Stimulated activated CD8-positive, alpha-beta memory T cell treated with anti-CD3 and anti-CD28 coated beads, Interleukin-7, amount 100 ng/mL, for 1 hour (primary cell): ENCODE measurements at places on chromosomes 3 and 15.

- no peak for DNase-seq
Observed at GRCh38 chr15:100092034-100092433, 249.7 kb downstream of the ADAMTS17 start.

DNA sequence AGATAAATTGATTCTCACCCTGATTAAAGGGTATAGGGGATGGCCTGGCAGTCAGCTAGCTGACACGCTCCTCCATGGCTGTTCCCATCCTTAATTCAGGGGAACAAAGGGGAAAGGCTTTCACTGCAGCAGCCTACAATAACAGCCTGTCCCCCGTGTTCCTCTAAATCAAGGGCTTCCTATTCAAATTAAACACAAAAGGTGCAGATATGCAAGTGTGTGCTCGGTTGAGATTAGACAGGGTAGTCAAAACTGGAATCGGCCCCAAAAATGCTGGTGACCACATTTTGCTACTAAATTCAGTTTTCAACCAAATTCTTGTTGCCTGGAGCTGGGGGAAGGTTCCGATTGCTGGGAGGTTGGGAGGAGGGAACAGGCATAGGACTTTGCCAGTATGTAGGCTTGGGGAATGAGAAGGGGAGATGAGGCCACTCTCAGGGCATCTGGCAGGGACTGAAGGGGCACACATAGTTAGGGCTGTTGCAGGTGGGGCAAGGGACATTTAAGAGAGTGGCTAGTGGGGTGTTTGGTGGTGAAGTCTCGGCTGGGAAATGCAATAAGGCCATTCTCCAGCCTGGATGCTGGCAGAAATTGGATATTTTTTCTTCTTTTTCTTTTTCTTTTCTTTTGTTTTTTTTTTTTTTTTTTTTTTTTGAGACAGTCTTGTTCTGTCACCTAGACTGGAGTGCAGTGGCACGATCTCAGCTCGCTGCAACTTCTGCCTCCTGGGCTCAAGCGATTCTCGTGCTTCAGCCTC is 32.9 kb upstream of the CTSH start:
- DNase-seq, result no peak

- DNase-seq, result no peak
Observed at GRCh38 chr15:100174904-100175275, 166.9 kb downstream of the ADAMTS17 start.

- DNase-seq, result no peak
Observed at GRCh38 chr15:95520511-95520910, 810.0 kb upstream of the NR2F2 start.

DNA sequence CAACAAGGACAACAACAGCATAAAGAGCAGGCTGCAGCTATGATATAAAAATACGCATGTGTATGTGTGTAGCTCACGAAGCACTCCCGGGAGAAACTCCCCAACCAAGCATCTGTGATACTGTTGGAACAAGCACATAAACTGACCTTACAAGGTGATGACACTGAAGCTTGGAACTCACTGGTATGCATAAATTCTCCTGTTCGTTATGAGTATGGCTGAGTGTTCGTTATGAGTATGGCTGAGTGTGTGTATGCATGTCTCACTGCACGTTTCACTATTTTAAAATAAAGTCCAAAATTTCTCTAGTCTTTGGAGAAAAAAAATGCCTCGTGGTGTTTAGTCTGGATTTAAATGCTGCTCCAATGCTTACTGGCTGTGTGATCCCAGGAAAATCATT is 256.8 kb downstream of the RORA start:
- no peak for DNase-seq

DNA sequence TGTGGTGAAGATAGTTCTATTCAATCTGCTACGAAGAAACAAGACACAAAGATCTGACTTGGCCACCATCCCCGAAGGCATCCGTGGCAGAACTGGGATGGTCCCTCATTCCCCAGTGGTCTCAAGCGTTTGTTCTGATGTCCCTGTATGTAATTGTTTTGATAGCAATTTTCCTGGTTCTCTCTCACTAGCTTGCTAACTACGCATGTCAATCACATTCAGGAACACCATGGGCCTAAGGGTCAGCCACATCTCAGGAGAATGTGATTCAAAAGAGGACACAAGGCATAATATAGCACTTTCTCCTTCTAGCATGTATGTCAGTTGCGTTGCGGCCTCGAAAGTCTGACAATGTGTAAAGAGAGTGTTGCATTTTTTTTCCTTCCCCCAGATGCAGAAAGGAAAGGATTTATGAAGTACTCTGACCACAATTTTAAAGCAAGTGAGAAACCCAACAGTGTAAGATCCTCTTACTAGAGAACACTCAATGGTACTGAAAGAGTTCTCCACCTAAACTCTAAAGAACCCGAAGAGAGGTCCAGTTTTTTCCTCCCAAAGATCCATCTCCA is 32.0 kb upstream of the TCF12 start:
- no peak for DNase-seq

DNA sequence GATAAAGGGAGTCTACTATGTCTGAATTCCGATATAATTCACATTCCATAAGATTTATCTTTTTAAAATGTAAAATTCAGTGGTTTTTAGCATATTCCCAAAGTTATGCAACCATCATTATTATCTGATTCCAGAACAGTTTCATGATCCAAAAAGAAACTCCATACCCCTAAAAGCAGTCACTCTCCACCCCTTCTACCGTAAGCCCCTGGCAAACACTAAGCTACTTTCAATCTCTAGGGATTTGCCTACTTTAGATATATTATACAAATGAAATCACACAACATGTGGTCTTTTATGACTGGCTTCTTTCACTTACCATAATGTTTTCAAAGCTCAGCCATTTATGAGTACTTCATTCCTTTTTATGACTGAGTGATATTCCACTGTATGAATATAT is 65.6 kb downstream of the TMEM212 start:
- DNase-seq, result no peak

- DNase-seq, result no peak
Observed at GRCh38 chr3:172993412-172993811, 147.6 kb downstream of the SPATA16 start.

- DNase-seq, result no peak
Observed at GRCh38 chr15:67189326-67190051, 65.0 kb downstream of the AAGAB start.

DNA sequence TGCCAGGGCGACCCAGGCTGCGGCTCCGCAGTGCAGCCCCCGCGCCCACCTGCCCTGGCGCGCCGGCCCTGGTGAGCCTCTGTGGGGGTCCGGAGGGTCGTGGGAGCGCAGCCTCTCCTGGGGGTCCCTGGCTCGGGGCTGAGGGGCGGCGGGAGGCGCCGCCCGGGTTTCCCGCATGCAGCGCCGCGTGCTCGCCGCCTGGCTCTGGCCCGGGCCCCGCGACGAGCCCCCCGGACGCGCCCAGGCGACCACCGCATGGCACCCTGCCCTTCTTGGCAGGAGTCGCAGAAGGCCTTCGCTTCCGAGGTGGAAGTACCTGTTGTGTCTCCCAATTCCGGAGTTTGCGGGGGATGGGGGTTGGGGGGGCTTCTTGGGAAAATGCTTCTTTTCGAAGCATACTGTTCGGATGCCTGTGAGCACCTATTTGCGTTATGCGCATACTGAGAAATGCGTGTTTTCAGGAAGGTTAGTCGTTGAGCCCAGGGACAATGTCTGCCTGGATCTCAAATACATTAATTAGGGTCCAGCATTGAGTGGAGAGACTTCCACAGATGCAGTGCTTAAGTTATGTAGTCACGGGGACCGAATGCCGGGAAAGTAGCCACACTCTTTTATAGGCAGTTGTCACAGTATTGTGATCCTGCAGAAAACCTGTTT is 1.3 kb downstream of the GABRA5 start:
- no peak for DNase-seq

DNA sequence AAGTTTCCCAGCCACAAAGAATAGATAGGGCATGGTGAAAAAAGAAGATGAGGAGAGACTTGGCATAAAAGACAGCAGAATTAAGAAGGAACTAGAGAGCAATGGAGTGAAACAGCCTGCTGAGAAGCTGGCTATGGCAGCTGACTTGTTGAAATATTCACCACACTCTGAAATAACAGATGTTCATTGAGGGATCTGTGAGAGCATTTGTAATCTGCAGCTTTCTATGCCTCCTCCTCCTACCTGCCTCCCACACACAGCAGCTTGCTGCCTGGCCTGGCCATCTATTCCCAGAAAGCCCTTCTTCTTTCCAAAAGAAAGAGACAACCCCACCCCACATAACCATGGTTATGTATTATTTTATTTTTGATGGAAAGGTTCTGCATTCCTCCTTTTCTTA is 303.9 kb downstream of the GAP43 start:
- DNase-seq, result no peak

GRCh38 chr3:7667774-7668173 is 806.9 kb downstream of the GRM7 start:
- DNase-seq, result no peak

DNA sequence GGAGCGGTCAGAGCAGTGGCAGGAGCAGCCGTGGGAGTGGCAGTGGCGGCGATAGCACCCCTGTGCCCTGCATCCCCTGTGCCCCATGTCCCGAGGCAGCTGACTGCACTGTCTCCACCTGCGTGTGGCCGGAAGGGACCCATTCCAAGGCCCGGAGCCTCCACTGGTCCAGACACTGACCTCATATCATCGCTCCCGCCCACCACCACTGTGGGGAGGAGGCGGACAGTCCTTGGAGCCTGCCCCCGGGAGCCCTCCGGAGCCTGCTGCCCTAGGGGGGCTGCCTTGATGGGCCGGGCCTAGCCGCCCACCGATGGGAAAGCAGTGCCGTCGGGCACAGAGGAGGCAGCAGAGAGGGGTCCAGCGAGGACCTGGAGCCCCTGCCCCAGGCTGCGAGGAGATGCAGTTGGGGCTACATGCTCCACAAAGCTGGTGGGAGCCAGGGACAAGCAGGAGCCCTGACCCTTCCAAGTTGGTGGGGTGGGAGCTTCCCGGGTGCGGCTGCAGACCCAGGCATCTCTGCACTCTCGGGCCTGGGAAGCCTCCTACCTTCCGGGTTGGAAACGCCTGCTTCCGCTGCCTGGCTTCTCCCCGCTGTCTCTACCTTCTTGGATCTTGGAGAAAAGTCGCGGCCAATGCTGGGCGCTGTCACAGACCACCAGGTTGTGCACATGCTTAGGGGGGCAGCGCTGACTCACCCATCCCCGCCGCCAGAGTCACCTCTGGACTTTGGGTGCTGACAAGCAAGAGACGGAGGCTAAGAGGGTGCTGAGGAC is 283.2 kb upstream of the ROBO1 start:
- DNase-seq, result no peak
